ENCODE measurements at places on chromosomes 13 and 19.

- no peak for DNase-seq
Measured at GRCh38 chr13:31982540-31982939, 49.0 kb upstream of the FRY start.

- no peak for DNase-seq
Measured at GRCh38 chr13:111184458-111185401, 69.6 kb downstream of the ARHGEF7 start.

DNA sequence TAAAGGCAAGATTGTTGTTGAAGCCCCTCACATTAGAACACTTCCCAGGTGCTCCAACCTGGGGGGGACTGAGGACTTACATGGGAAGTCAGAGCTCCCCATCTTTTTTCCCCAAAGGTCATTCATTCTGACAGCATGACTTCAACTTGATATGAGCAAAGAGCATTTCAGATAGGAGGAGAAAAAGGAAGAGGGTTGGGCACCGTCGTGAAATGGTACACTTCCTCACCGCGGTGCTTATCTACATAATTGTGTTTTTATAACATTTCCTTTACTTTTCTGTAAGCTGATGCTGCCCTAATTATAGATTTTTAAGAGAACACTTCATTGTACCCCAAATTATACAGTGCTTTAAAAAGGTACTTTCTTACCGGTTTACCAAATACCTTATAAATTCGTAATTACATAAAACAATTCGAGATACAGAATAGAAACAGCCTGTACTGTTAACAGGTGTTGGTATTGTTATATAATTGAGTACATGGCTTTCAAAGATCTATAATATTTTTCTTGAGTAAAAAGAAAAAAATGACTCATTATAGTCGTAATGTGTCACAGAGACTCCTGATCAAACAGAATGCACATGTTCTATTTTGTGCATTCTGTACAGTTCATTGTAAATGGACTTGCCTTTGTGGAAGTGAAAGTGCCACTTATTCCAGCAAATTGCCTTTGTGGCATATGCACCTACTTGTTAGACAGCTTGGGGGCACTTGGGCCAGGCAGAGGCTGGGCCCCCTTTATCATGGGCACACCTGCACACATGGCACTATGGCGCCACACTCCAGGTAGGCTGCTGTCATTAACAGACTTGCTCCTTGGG, 81.8 kb downstream of the GGACT start:
- no peak for DNase-seq

DNA sequence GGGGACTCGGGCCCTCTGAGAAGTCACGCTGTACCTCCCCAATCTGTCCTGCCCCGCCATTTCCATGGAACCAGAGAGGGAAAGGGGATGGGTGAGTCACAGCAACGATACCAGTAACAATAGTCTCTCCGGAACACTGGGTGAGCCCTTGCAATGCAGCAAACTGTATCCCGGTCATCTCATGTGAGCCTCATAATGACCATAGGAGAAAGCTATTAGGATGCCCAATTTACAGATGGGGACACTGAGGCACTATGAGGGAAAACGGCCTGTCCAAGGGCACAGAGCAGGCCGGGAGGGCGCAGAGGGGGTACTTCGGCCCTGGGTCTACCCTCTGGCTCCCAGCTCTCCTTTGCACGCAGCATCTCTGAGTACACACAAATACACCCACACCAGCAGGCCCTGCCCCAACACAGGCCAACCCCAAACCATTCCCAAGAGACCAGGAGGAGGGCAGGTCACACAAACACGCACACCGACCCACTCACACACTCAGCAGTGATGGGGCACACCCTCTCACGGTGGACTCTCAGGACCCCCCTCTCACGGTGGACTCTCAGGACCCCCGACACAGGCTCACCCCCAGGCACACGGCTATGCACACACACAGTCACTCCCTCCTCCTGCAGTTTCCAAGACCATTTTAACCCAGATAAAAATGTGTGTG, 18.2 kb downstream of the LRRC4B start:
- no peak for DNase-seq

DNA sequence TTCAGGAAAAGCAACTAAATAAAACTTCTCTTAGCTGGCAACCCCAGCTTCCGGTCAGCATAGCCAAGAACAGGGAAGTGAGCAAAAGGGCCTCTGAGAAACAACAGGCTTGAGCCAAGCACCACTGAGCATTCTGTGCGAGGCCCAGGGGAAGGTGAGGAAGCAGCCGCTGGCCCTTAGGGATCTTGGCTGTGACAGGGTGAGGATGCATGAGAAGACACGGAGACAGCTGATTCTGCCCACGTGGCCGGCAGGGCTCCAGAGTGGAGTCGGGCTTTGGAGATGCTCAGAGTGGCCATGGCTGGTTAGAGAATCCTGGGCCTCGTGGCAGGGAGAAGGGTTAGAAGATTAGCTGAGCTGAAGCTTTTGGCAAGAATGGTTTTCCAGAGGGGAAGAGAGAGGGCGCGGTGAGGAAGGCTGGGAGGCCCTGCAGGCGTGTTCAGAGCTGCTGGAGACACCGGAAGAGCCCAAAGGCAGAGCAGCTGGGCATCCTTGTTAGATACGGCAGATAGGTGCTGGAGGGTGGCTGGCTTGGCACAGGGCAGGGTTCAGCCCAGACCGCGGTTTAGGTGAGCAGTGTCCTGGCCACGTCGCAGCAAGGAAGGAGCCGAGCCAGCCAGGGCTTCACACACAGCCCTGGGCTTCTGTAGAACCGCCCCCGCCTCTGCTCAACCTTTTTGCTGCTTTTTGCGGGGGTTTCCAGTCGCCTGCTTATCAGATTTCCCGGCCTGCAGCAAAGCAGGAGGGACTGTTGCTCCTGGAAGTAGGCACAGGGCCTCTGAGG, 17.3 kb downstream of the UPF1 start:
- DNase-seq, result no peak

DNA sequence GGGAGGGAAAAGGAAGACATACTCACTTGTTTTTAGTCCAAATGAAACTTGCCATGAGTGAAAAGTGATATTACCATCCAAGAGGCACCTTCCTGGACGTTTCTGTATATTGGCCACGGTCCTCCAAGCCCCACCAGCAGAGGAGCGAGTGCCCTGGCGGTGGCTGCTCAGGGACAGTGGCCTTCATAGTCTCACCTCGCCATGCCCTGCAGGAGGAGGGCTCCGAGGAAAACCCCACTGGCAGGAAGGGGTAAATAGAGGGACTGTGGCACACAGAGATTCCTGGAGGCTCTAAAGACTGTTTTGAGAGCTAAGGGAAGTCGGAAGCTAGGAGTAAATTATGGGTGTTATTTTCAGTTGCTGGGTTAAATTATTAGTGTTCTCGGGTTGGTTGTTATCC, 98.4 kb upstream of the UBL3 start:
- no peak for DNase-seq

- DNase-seq, result no peak
Measured at GRCh38 chr13:110442930-110443621, 118.4 kb downstream of the RAB20 start.

GRCh38 chr19:11141937-11142527, 13.6 kb downstream of the SPC24 start:
- DNase-seq, result no peak

DNA sequence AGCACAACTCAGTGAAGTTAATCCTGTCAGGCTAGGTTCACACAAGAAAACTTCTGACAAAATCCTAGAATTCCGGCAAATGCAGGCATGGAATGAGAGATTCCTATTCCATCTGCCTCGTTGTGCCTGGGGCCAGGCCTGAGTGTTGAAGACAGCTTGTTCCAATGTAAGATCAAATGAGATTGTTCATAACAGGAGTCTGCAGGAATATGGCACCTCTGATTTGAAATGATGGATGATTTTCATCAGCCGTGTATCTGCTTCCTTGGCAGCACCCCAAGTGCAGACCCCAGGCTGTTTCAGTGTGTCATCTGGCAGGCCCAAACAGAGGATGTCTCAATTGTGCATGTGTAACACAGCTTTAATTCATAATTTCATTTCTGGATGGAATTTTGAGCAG, 35.3 kb upstream of the SACS start:
- no peak for DNase-seq
